ENCODE measurements at places on chromosomes 11 and 22. TPM values are rescaled to one million over a fixed set of nuclear protein-coding genes. Genes with fewer than 3 reads are reported as not detected.

GRCh38 chr11:116718955-116719501 lies 53.8 kb downstream of the BUD13 start:
- no peak for DNase-seq

- no peak for DNase-seq
These were observed 82.9 kb upstream of the THY1 start for GRCh38 chr11:119505861-119506260.

- DNase-seq: peak; percentile 58
These were observed 1.0 kb downstream of the B4GALNT4 start for GRCh38 chr11:370070-370941.

GRCh38 chr11:102830001-102830727 lies 13.2 kb downstream of the MMP3 start:
- no peak for DNase-seq

GRCh38 chr22:30206944-30207343 lies 39.6 kb downstream of the LIF start:
- DNase-seq: no peak

DNA sequence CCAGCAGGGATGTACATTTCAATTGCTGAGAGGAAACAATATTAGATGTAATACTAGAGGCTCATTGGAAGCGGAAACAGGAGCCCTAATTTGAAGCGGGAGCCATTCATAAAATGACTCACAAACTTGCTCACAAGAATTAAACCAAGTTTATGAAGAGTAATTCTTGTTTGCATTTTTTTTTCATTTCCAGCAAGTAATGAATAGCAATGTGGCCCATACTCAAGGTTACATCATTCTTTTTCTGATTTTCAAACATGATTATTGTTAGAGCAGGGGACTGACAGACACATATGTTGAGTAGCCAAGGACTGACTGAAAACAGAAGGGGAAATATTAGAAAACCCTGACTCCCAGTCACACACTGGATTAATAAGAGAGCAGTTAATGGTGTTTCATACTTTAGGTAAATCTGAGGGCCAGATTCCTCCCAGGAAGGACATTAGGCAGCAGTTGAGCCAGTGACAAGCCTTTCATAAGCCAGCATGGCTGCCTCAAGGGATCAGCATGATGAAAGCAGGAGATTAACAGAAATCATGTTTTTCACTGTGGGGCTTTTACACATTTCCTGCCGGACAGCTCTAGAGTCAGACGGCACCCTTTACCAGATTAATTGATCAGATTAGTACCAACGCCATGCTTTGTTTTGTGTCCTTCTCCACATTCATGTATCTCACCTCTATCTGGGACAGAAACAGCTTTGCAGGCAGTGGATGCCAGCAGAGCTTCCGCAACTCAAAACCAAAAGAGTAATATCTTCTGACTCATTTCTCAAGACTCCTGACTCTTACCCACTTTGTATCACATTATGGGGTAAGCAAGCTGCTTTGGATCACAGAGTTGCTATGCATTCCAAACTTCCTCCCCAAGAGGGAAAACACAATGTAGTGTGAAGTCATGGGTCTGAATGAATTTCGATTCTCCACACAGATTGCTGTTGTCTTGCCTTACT lies 831.6 kb downstream of the KCNA4 start:
- no peak for DNase-seq

- DNase-seq: no peak
These were observed 6.9 kb downstream of the C11orf68 start for GRCh38 chr11:65911682-65912568.

- DNase-seq: no peak
These were observed 42.1 kb upstream of the APLNR start for GRCh38 chr11:57279116-57279515.

DNA sequence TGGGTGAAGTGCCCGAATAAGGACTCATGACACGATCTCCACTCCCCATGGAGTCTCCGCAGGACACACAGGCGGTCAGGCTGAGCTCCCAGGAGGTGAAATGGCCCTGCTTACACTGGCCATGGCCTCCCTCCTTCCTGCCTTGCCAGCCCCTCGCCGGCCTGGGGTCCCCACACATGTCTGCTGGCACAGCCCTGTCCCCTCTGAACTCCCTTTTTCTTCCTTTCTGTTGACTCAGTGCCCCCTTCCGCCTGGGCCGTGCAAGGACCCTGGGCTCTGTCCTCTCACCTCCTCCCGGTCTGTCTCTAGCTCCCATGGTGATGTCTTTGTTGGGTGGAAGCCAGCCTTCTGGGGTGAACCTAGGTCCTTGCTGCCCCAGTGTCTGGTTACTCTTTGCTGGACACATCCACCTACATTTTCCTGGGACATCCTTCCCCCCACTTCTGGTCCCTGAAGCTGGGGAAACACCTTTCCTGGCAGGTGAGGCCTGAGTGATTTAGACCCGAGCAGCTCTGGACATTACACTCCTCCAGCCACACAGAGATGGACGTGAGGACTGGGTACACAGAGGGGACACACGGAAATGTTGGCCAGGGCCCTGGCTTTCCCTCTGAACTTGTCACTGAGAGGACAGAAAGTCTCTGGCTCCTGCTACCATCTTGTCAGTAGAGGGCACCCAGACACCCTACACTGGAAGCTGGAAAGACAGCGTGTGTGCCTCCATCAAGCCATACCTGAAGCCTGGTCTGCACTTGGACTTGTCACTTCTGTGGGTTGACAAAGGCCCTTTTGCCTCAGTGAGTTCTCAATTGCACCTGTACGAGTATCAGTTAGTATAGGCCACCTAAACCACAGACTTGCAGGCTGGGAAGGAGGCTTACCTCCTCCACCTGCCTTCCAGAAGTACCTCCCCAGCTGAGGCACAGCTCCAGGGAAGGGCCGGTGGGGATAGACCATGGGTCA lies 864.3 kb downstream of the TBC1D22A start:
- no peak for DNase-seq

- peak; percentile 60 for DNase-seq
These were observed 571 bp downstream of the FAR1 start for GRCh38 chr11:13668957-13669521.

DNA sequence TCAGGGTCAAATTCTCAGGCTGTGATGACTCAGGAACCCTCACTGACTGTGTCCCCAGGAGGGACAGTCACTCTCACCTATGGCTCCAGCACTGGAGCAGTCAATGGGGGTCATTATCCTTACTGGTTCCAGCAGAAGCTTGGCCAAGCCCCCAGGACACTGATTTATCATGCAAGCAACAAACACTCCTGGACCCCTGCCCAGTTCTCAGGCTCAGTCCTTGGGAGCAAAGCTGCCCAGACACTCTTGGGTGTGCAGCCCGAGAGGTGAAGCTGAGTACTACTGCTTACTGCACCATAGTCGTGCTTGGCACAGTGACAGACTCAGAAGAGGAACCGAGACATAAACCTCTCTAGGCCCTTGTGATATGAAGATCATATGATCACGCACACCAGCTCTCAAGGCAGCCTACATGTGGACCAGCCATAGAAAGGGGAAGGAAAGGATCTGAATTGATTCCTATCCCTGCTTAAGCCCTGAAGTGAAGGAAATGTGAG lies 58.2 kb downstream of the ZNF280B start:
- DNase-seq: no peak

DNA sequence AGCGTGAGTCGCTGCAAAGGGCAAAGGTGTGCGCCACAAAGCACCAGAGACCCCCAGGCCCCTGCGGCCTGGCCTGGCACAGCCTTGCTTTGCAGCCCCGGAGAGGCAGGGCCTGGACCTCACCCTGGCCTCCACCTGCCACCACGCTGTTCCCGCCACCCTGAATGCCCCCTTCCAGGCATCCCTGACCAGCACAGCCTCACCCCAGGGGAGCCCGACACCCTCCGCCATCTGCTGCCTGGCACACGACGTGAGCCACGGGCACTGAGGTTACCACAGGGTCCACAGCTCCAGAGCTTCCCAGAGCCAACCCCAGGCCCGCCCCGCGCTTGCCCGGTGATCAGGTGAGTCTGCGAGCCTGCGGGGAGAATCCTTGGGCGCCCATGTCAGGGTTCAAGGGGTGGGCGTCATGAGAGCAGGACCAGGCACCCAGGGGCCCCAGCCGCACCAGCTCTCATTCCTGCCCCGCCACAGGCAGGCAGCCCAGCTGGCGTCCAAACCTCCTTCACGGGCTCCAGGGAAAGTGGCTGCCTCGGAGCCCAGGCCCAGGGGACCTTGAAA lies 171.3 kb downstream of the BRD1 start:
- no peak for DNase-seq

- DNase-seq: no peak
These were observed 2.9 kb upstream of the PRDM11 start for GRCh38 chr11:45143494-45143893.

- no peak for DNase-seq
These were observed 839.8 kb downstream of the LRRC4C start for GRCh38 chr11:40619654-40620053.

DNA sequence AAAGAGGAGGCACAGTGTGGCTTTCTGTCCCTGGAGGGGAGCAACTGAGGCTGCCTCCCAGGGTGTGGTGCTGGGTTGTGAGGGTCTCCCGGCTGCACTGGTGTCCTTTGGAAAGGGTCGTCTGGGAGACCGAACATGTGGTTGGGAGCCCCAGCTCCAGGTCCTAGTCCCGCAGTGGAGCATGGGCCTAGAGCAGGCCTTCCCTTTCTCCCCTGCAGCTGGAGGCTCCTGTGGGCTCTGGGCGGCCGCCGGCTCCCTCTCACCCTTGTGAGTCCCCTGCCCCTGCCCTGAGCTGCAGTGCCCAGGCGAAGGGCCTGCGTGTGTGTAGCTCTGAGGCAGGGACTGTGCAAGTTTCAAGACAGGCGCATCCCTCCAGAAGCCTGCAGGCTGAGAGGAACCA lies 1492.7 kb downstream of the BRD1 start:
- no peak for DNase-seq

- no peak for DNase-seq
These were observed 209.1 kb downstream of the BUD13 start for GRCh38 chr11:116563712-116564047.

DNA sequence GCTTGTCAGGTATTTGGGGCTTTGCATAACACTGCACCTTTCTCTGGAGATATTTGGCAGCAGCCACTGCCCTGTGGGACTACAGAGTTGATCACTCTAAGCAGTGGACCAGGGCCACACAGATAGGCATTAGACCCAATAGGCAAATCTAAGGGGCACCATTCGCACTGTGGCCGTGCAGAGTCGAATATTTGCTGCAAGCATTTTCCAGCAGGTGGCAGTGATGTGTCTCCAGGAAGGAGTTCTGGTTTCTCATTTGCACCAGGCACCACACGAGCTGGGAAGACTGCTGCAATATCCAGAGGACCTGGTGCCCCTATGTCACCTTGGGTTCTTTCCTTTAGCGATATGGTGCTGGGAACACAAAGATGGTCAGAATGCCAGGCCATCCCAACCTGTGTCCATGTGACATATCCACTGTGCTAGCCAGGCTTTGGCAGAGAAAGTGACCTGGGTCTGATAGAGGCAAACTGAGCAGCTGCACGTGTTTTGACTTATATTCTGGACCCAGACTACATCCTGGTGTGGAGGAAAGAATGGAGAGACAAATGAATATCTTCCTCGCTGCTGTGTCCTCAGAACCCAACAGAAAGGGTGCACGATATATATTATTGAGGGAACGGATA lies 318.7 kb downstream of the BUD13 start:
- DNase-seq: no peak

DNA sequence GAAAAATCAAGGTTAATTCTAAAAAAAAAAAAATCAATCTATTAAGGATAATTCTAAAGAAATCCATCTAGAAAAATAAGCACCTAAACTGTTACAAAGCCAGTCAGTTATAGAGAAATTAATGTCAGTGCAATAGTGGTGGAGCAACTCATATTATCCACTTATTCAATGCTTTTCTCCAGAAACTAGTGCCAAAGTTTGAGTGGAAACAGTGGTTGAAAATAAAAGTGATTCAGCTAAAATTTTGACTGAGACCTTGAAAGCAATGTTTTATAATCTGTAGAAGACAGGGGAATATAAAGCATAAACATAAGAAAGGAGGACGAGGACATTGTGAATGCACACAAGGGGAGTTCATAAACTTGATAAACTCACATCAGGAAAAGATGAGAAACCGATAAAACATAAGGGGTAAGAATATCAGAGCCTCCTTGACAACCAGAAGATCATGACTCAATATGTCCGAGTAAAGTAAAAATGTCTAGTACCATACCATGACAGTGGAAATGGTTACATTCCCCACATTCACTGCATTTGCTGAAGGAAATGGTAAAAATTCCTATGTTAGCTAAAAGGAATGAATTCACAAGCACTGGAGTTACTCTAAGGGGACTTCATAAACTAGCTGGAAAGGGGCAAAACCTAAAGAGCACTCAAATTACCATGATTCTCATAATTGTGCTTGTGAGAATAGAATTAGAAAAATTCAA lies 58.7 kb upstream of the SLC5A12 start:
- DNase-seq: no peak

GRCh38 chr11:9594267-9595046 lies 21.0 kb downstream of the WEE1 start:
- DNase-seq: no peak

DNA sequence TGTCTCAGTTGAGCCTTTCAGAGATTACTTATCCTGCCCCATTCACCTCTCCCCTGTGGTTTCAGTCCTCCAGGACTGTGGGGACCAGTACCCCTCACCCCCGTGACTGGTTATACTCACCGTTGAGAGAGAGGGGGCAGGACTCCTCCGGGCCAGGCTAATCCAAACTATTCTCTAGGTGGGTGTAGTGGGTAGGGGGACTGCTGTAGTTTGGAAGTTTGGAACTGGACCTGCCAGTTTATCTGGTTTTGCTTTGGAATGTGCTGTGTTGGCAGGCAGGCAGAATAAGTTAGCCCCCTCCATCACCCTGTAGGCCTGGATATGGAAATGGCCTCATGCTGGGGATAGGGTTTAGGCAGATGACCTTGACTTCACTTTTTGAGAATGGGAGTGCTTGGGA lies 13.5 kb downstream of the TEAD1 start:
- no peak for DNase-seq

DNA sequence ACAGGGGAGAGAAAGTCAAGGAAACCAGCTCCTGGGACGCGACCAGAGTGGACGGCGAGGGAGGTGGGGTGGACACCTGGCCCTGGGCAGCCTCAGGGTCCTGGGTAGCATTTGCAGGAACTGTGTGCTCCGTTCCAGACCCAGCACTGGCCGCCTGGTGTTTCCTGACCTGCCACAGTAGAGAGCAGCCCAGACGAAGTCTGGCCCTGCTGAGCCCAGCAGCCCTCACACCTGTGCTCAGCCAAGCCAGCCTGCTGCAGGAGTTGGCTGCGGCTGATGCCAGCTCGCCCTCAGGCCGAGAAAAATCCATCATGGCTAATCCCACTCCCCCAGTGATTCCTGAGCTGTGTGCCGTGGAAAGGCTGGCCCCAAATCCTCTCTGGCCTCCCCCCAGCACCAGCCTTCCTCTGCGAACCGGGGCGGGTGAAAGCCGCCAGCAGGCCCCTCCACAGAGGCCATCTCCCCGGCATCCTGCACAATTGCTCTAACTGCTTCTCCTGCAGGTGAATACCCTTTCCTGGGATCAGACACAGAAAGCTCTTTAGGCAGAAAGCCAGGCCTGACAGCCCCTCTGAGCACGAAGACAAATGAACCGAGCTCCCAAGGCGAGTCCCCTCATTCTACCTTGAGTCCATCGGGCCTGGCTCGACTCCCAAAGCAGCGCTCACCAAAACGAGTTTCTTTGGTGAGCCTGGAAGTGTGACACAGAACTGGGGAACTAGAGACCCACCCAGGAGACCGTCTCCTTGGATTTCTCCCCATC lies 88.6 kb downstream of the RTL6 start:
- DNase-seq: no peak

- no peak for DNase-seq
These were observed 39.0 kb downstream of the CWC15 start for GRCh38 chr11:94934362-94934761.

The GTF2H1 gene
- total RNA-seq: 50.0 TPM

The TRPM5 gene
- not detected for total RNA-seq

The OR4D5 gene
- total RNA-seq: not detected

The PITPNM1 gene
- total RNA-seq: 174 TPM

The CCDC34 gene
- total RNA-seq: 9.9 TPM

The KCNQ1 gene
- 0.19 TPM for total RNA-seq

The ENTHD1 gene
- not detected for total RNA-seq

The TEX12 gene
- total RNA-seq: not detected

The SAA4 gene
- total RNA-seq: not detected
